ENCODE measurements at places on chromosomes 5 and 9.

- no peak for DNase-seq
These were observed 266.6 kb downstream of the PIK3R1 start for GRCh38 chr5:68482199-68482598.

DNA sequence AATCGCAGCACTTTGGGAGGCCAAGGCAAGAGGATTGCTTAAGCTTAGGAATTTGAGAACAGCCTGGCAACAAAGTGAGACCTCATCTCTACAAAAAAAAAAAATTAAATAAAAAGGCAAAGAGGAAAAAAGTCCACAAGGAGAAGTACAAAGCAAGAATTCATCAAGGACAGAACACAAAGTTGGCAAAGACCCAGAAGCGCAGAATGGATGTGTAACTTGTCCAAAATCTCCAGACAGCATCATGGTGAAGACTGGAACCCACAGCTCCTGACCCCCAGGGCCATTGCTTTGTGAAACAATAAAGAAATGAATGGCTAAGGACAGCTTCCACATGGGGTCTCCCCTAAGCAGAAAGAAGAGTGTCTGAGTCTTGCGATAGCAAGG lies 7.8 kb downstream of the HSD17B3 start:
- DNase-seq, result no peak

DNA sequence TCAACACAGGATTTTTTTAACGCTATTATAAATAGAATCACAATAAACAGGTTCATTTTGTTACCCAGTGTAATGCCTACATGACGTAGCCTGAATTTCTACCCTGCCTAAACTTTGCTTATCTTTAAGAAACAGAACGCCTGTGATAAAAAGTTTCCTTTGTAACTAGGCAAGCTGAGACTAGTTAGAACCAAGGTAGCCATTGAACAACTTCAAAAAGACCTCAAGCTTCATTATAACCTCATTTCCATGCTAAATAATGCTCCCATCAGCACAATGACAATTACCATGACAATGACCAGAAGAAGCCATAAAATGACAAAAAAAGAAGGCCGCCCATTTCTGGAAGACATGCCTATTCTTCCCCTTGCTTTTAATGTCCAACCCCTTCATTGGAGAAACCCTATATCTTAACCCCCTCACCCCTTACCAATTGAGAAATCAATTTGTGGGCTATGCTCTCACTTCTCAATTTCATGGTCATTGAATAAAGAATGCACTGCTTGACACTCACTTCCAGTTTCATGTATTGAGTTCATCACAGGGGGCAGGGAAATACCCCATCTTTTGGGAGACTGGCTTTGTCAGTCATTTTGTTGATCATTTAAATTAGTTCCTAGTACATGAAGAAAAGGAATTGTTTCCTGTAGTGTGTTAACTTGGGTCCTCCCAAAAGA lies 276.8 kb downstream of the MCTP1 start:
- no peak for DNase-seq

DNA sequence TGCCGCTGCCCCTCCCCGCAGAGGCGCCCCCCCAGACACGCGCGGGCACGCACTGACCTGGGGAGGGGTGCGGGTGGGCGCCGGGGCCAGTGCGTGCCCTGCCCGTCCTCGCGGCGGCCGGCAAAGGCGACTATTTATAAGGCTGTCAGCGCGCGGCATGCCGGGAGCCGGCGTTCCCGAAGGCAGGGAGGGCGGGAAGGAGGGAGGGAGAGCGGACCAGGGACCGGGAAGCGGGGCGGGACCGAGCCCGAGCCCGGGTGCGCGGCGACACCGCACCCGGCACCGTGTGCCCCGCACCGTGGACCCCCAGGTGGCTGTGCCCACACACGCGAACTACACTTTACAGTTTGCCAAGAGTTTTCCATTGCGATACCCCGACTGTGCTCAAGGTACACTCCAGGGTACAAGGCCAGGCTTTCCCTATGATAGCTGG lies at the start of gene AK1:
Gene AK1 (minus strand): TSS at position 110 of the 433 bp plus-strand sequence. CDS start 3,058 bp downstream, outside the sequence.
- DNase-seq, result no peak

- no peak for DNase-seq
These were observed 294.0 kb downstream of the ZNF608 start for GRCh38 chr5:124452412-124452811.

- DNase-seq, result no peak
These were observed 103.3 kb downstream of the ARHGEF28 start for GRCh38 chr5:73729329-73729728.

GRCh38 chr9:83521411-83521810 lies 16.8 kb downstream of the FRMD3 start:
- no peak for DNase-seq

- no peak for DNase-seq
These were observed 54.0 kb downstream of the C5orf15 start for GRCh38 chr5:133914434-133914833.

DNA sequence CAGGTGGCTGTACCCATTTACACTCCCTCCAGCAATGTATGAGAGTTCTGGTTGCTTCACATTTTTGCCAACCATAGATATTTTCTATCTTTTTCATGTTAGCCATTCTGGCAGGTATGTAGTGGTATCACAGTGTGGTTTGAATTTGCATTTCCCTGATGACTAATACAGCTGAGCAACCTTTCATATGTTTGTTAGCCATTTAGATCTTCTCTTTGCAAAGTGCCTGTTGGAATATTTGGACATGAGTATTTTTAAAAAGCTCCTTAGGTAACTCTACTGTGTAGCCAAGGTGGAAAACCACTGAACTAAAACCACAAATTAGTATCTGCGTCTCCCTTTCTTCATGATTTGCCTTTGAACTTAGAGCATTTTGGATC lies 31.9 kb downstream of the IRF1 start:
- DNase-seq, result no peak

DNA sequence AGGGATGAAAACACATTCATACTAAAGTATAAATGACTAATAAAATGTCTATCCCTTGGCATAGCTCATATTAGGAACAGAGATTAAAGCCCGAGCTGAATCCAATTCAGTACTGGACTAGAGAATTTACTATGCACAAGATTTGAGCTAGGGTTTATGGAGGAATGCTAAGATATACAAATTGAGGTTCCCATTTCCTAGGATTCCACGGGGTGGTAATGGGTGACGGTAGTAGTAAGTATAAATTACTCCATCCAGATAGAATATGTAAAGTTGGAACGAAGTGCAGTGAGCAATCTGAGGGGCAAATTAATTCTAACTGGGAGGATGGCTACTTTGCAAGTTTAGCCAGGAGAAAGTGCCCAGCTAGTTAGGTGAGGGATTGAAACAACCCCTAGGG lies 156.5 kb downstream of the GAS1 start:
- DNase-seq, result no peak

- no peak for DNase-seq
These were observed 17.4 kb downstream of the C9orf85 start for GRCh38 chr9:71928806-71929205.

DNA sequence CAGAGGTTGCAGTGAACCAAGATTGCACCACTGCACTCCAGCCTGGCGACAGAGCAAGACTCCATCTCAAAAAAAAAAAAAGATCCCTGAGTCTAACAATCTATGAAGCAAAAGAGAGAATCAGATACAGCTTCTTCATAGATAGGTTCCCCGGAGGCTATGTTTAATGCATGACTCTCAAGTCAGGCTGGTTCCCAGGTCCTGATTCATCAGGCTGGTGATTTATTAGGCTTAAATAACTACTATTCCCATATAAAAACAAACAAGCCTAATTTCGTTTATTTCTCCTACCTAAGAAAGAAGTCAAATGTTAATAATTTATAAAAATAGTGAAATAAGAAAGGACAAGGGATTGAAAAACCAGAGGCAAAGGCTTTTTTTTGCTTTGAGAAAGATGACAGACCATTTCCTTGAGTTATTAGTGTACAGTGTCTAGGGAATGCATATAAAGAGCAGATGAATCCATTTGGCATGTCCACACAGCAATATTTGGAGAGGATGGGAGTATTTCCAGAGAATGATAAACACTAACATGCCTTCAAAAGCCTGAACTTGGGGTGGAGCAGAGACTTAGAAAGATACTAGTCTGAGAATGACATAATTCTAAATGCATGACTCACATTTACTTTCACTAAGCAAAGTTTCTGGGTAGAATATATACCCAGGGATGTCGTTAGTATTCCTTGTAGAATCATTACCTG lies 115.3 kb downstream of the NREP start:
- no peak for DNase-seq

Measured in stimulated activated CD4-positive, alpha-beta T cell treated with anti-CD3 and anti-CD28 coated beads, Interleukin-12 subunit alpha, Interleukin-12 subunit beta, amount 100 ng/mL, for 4 hours (primary cell).